ENCODE measurements at places on chromosomes 7 and 10. TPM values are rescaled to one million over a fixed set of nuclear protein-coding genes. Genes with fewer than 3 reads are reported as not detected.

Gene CCDC146
- total RNA-seq = 5.3 TPM

Gene SH2D4B
- total RNA-seq = 0.15 TPM

Gene NEUROD6
- not detected for total RNA-seq

Gene LIPF
- not detected for total RNA-seq

Gene DPYSL4
- 6.7 TPM for total RNA-seq

Gene CDK14
- not detected for total RNA-seq

Gene IL2RA
- 437 TPM for total RNA-seq

Gene CPXM2
- total RNA-seq = not detected

Gene OIT3
- not detected for total RNA-seq

Measured in activated CD4-positive, alpha-beta memory T cell treated with anti-CD3 and anti-CD28 coated beads, Interleukin-2, amount 10 ng/mL, durations not matched to agents 7 days and 5 days (primary cell).